ENCODE measurements at places on chromosomes 11 and 22. TPM values are rescaled to one million over a fixed set of nuclear protein-coding genes. Genes with fewer than 3 reads are reported as not detected.

RTN4R gene
- 10.9 TPM for total RNA-seq

ZNF280B gene
- total RNA-seq: 0.08 TPM

OR6T1 gene
- total RNA-seq: not detected

THYN1 gene
- 21.1 TPM for total RNA-seq

GPHA2 gene
- total RNA-seq: 0.25 TPM

MS4A15 gene
- not detected for total RNA-seq

CDC42BPG gene
- 1.2 TPM for total RNA-seq

SCN3B gene
- not detected for total RNA-seq

MPEG1 gene
- total RNA-seq: 5.7 TPM

C22orf39 gene
- 12.0 TPM for total RNA-seq

ARHGAP1 gene
- total RNA-seq: 29.3 TPM

TSGA10IP gene
- total RNA-seq: not detected

CACNA1I gene
- total RNA-seq: 0.05 TPM

UBQLN3 gene
- not detected for total RNA-seq

MPPED2 gene
- 1.0 TPM for total RNA-seq

C11orf87 gene
- not detected for total RNA-seq

MTCH2 gene
- 150 TPM for total RNA-seq

DDI1 gene
- total RNA-seq: not detected

MRGPRX3 gene
- not detected for total RNA-seq

F2 gene
- total RNA-seq: 1,408 TPM

LINC01488 gene
- total RNA-seq: 27.5 TPM

CRACR2B gene
- total RNA-seq: 3.5 TPM

CRY2 gene
- total RNA-seq: 52.9 TPM

OOSP4A gene
- not detected for total RNA-seq

PNPLA5 gene
- not detected for total RNA-seq

ROBO3 gene
- total RNA-seq: 1.5 TPM

TMEM191B gene
- 0.65 TPM for total RNA-seq
